Skin of body (tissue), 3 donors: ENCODE measurements at places on chromosomes 3 and 15.
A peak's percentile ranks its signal among the peaks of the same experiment; 100 is the strongest.

DNA sequence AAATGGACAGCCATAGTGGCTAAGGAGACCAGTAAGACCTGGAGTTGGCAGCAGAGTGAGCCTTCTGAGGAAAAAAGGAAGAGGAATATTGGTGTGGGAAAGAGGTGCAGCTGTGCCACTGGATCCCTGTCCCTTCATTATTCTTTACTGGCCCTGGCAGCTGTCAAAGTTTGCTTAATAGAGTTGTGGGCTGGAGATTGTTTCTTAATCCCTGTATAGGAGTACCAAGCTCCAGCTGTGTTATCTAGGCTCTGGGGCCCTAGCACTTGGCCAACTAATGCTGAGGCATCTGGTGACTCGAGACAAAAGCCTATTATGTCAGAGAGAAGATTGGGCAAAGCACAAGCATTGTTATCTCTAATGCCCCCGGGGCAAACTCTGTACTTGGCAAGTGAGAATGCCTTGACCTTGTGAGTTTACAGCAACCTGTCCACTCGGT lies 61.4 kb downstream of the ZNF609 start:
- peak; percentile 7 for DNase-seq

- DNase-seq, result no peak
Observed at GRCh38 chr3:56322862-56323261, 145.4 kb downstream of the ERC2 start.

DNA sequence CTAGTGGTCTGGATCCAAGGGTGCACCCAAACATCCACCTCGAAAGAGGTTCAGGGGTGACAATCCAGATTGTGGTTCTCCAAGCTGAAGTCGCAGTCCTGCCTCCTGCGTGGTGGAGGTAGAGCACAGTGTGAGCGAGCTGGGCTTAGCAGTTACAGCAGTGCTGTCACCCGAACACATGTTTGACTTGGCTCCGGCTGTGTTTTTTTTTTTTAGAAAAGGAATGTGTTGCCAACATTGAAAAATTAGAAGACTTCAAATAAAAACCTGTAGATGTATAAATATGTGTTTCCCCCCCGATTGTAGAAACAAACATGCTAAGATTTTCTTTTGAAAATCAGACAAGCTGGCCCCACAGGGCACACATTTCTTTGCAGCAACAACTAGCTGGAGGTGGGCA lies 530.8 kb downstream of the SHQ1 start:
- no peak for DNase-seq

DNA sequence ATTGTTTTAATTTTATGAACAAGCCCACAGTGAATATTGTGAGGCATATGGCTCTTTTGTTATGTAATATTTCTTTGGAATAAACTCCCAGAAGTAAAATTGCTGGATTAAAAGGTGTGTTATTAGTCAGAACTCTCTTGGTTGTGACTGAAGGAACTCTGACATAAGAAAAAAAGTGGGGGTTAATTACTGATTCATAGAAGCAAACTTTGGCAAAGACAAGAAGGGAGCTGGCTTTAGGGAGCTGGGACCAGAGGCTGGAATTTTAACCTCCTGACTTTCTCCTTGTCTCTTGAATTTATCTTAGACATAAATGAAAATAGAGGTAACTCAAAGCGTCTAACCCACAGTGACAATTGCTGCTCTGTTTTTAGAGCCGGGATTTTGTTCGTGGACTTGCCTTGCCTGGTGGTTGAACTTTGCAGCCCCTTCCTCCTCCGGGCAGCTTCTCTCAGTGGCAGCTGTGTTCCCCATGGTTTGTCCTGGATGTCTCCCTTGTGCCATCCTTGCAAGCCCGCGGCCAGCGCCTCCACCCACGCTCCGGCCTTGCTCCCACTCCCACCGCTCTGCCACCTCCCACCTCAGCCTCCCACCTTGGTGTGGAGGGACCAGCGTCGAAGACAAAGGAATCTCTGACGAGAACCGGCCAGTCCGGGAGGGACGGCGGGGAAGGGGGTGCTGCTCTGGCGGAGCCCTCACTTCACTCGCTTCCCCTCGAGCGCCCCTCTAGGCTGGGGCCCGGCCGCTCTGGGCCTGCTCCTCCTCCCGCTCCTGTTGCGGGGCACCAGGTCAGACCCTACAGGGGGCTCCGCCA lies 28.0 kb downstream of the ARHGAP31 start:
- DNase-seq, result peak; percentile 54

DNA sequence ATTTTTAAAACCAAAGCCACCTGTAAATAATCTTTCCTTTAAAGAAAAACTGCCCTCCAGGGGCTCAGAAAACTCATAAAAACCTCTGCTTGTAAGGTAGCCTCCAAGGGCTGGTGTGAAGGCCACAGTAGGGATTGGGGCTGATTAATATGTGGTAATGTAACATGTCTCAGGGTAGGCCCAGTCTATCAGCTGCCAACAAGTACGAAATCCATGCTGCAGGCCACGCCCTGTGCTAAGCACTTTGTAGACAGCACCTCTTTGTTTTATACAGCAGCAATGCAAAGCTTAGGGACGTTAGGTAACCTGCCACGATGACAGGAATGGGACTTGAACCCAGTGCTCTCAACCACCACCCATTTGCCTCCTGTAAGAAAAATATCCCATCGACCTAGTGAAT lies 65.6 kb upstream of the PRICKLE2 start:
- DNase-seq, result no peak

DNA sequence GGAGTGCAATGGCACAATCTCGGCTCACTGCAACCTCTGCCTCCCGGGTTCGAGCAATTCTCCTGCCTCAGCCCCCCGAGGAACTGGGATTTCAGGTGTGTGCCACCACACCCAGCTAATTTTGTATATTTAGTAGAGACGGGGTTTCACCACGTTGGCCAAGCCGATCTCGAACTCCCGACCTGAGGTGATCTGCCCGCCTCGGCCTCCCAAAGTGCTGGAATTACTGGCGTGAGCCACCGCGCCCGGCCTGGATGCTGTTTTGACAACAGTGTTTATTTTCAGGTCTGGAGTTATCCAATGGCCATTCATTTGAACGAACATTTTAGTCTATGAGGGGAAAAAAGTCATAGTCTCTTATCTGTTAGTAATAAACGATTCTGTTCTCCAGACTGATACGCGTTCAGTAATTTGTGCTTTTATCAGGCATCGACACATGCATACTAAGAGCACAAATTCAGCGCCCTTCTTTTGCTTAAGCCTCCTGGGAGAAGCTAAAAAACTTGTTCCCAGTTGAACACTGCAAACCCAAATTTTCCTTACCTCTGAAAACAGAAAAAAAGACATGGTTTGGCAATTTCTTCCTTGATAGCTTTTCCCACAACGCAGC lies 1.3 kb downstream of the B3GALNT1 start:
- DNase-seq, result no peak

DNA sequence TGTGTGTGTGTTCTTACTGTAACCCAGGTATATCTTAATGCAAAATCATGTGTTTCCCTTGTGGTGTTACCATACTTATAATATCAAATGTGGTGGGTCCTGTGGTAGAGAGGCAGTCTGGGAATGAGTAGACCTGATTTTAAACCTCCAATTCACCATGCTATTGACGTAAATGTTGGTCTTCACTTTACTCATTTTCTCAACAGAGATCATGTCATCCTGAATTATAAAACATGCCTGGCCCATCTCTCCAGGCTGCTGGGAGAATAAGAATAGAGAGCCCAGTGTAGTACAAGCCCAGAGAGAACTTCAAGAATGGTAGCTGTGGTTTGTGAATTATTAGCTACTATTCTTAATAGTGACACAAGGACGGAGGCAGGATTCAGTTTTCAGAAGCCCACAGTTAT lies 88.1 kb downstream of the MBNL1 start:
- no peak for DNase-seq

GRCh38 chr15:40420071-40420713 lies 14.6 kb downstream of the IVD start:
- no peak for DNase-seq

DNA sequence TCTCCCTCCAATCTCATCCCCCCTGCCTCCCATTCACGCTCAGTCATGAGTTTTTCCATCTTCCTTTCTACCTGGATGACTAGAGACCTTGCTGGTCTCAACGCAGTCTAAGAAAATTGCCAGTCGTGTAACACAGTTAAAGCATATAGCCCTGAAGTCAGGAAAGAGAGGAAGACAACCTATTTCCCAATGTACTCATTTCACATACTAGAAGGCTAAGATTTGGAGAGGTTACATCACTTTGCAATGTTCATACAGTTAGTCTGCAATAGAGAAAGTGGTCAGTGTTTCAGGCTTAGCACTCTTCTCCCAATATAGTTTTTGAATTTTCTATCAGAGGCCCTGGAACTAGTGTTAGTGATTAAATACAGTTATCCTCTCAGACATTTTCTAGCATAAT lies 278.6 kb downstream of the EDEM1 start:
- DNase-seq, result no peak

GRCh38 chr3:172040078-172040980 lies 951 bp downstream of the FNDC3B start:
- peak; percentile 79 for DNase-seq

DNA sequence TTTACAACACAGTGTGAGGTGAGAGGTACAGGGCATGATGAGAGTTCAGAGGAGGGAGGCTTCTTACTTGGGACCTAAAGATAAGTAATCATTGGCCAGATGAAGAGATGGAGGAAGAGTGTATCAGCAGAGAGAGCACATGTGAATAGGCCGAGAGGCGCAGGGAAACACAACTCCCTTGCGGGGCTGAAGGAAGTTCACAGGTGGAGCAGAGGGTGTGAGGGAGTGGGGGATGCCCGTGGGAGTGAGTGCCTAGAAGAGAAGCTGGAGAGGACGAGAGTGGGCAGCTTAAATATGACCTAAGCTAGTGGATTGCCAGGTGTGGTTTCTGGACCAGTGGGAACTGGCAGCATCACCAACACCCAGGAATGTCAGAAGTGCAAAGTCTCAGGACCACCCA lies 98.2 kb upstream of the TBC1D5 start:
- DNase-seq, result no peak

- no peak for DNase-seq
Observed at GRCh38 chr3:74906181-74906580, 291.7 kb upstream of the CNTN3 start.

- DNase-seq, result peak; percentile 32
Observed at GRCh38 chr15:42576040-42576594, 711 bp downstream of the STARD9 start.

DNA sequence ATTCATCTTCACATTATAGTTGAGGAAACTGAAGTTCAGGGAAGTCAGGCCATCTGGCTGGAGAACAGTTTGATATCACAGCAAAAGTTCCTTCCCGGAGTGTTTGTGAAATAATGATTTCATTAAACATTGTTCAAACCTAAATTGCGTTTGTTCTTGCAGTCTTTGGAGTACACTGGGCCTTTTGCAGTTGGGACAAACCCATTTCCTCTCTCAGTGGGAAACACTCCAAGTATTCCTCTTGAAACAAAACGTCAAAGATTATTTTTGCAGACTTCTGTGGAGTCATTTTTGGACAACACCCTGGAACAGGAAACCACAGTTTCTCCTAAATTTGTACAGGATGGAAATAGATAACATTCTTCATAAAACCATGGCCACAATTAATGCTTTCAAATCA lies 287.5 kb downstream of the PTPRG start:
- DNase-seq, result peak; percentile 81

DNA sequence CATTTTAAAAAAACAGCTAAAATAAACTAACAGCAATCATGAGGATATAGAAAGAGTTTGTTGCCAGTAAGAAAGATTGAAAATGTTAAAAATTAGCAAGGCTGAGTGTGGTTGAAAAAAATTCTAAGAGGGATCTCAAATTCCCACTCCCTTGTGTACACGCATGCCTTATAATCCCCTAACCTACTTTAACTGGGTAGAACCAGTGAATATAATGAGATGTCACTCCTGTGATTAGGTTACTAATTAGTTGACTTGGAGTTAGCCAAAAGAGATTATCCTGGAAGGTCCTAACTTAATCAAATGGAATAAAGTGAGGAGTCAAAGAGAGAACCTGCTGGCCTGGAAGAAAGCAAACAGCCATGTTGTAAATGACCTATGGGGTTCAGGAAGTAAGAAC lies 286.0 kb upstream of the TGFBR2 start:
- DNase-seq, result no peak

GRCh38 chr15:88083811-88084760 lies 172.5 kb downstream of the NTRK3 start:
- peak; percentile 93 for DNase-seq

- DNase-seq, result no peak
Observed at GRCh38 chr3:112904786-112905185, 58.1 kb upstream of the CD200R1L start.

DNA sequence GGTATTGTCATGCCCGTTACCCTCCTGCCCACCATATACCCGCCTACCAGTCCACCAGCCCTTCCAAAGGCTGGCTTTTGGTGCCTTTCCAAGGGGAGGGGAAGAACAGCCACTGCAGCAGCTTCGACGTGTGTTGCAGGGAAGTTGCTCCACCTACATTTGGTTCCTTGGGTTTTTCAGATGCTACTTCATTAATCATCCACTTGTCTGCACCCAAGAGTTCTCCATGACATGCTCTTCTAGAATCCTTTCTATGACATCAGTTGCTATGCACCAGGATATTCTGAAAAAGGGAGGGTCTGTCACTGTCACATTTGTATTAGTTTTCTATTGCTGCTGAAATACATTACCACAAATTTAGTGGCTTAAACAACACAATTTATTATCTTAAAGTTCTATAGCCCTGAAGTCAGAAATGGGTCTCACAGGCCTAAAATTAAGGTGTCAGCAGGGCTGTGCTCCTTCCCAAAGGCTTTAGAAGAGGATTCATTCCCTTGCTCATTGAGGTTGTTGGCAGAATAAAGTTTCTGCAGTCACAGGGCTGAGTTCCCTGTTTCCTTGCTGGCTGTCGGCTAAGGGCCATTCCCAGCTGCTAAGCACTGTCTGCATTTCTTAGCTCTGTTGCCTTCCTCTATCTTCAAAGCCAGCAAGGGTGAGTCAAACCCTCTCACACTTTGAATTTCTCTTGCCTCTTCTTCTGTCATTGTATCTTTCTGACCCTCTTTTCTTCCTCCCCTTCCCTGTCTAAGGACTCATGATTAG lies at the start of gene LYZL4:
Gene LYZL4, minus strand, starts transcription at position 241 of the 762 bp plus-strand sequence. CDS start 3,359 bp downstream, outside the sequence.
- no peak for DNase-seq
